Hematopoietic multipotent progenitor cell treated with erythropoietin and hydrocortisone succinate and interleukin-3 and kit ligand, for 6 days (in vitro differentiated cells): ENCODE measurements at places on chromosomes 4 and X.

DNA sequence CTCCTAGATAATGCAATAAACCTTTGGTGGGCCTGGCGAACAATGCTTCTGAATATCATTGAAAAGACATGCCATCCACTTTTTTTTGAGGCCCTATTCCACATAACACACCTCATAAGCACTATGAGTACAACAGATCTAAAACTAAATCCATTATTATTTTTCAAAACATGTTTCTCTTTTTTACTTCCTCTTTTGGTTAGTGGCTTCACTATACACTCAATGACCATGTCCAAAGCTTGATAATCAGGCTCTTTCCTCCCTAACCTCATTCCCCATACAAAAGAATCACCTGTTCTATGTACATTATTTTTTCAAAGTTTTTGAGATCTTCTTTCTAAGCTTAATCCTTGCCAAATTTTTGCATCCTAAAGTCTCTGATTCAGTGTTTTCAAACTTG lies 20.4 kb upstream of the NPY2R start:
- no peak for DNase-seq

DNA sequence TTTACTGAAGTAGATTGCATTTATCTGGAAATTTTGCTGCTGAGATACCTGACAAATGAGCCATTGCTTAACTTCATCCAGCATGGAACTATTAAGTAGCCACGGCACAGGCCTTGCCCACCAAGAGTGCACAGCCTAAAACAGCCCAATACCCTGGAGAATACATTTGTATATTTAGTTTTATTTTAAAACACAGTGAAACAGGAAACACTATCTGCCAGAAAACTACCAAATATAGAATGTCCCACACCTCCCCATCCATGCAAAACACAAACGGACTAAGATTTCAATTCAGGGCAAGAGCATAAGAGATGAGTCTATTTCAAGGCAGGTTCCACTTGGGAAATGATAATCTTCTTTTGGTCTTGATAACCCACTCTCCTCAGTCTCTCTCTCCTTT lies 57.1 kb downstream of the MAML3 start:
- DNase-seq = no peak

GRCh38 chrX:81377329-81377728 lies 175.4 kb downstream of the SH3BGRL start:
- DNase-seq = peak; percentile 55

DNA sequence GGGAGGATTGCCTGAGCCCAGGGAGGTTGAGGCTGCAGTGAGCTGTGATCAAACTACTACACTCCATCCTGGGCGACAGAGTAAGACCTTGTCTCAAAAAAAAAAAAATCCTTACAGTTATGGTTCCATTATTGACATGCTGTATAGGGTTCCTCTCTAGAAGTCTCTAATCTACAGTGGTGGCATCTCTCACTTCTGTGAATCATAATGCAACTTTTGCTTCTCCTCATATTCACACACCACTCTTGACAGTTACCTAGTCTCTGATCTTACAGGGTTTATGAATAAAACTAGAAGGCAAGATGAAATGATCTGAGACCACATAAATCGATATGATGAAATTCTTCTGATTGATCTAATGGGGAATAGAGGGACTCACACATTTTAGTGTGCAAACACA lies 40.6 kb downstream of the DOCK11 start:
- DNase-seq = no peak

- DNase-seq = no peak
Observed at GRCh38 chr4:66991521-66991920, 553.8 kb downstream of the CENPC start.

DNA sequence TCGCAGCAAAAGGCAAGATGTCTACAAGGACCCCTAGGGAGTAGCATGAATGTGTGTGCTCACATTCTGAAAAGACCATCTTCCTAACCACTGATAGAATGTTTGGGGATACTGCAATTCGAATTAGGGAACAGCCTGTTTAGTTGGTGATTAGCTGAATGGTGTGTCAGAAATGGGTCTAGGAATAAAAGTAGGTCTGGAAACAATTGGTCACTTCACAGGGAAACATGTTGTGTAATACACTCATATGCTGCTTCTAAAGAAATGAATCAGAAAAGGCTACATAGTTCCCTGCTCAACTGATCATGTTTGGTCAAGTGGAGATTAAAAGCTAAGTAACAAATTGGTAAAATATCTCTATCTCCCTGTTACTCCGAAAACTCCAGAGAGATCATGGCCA lies 2362.4 kb upstream of the TENM3 start:
- no peak for DNase-seq

DNA sequence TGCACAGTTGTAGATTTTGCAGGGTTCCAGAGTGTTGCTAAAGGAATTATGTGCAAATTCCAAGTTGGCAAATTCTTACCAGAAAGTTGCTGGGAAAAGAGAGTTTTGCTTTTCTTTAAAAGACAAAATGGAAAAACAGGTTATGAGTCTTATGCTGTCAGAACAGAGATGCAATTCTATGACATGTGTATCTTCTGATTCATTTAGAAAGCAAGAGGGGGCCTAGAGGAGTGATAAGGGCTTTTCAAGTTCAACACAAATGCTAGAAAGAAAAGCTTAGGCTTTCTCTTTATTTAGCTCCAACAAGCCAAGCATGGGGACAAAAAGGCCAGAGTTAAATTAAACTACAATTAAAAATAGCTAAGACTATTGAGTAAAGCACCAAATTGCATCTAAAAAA lies 72.4 kb upstream of the GATB start:
- no peak for DNase-seq

DNA sequence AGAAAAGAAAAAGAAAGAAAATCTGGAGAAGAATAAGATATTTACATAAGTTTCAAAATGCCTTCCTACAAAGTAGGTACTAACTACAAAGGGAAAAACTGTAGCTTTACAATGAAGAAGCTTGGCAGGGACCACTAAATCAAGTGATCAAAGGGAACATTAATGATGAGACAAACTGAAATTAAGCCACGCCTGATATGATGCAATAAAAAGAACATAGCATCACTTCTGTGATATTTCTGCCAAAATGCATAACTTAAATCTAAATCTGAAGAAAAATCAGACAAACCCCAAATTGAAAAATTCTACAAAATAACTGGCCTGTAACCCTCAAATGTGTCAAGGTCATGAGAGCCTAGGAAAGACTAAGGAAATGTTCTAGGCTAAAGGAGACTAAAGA lies 8.9 kb upstream of the DCLK2 start:
- DNase-seq = no peak

DNA sequence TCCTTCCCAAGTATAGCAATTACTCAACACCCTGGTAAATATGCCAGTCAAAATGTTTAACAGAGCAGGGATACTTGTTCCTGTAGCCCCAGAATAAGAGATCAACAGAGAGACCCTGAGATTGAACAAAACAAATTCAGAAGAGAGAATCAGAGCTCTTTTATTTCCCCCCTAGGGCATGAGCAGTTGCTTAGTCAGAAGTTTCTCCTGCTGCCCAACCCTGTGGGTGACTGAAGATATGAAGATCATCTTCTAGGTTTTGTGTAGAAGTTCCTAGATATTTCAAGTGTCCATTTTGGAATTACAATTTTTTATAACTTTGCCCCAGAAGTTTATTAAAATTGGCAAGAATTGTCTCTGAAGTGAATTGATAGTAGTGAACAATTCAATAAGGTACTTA lies 59.1 kb upstream of the RXFP1 start:
- no peak for DNase-seq

DNA sequence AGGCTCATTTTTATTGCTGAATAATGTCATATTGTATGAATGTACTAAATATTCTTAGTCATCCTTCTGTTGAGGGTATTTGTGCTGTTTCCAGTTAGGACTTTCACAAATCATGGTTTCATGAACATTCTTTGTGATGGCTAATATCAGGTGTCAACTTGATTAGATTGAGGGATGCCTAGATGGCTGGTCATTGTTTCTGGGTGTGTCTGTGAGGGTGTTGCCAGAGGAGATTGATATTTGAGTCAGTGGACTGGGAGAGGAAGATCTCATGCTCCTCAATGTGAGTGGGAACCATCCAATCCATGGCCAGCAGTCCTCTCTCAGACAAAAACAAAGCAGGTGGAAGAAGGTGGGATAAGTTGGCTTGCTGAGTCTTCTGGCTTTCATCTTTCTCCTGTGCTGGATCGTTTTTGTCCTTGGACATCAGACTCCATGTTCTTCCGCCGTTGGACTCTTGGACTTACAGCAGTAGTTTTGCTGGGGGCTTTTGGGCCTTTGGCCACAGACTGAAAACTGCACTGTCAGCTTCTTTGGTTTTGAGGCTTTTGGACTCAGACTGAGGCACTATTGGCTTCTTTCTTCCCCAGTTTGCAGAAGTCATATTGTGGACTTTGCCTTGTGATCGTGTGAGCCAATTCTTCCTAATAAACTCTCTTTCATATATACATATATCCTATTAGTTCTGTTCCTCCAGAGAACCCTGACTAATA lies 11.9 kb upstream of the HS3ST1 start:
- DNase-seq = no peak

GRCh38 chr4:90996813-90997212 lies 869.6 kb downstream of the CCSER1 start:
- DNase-seq = no peak

DNA sequence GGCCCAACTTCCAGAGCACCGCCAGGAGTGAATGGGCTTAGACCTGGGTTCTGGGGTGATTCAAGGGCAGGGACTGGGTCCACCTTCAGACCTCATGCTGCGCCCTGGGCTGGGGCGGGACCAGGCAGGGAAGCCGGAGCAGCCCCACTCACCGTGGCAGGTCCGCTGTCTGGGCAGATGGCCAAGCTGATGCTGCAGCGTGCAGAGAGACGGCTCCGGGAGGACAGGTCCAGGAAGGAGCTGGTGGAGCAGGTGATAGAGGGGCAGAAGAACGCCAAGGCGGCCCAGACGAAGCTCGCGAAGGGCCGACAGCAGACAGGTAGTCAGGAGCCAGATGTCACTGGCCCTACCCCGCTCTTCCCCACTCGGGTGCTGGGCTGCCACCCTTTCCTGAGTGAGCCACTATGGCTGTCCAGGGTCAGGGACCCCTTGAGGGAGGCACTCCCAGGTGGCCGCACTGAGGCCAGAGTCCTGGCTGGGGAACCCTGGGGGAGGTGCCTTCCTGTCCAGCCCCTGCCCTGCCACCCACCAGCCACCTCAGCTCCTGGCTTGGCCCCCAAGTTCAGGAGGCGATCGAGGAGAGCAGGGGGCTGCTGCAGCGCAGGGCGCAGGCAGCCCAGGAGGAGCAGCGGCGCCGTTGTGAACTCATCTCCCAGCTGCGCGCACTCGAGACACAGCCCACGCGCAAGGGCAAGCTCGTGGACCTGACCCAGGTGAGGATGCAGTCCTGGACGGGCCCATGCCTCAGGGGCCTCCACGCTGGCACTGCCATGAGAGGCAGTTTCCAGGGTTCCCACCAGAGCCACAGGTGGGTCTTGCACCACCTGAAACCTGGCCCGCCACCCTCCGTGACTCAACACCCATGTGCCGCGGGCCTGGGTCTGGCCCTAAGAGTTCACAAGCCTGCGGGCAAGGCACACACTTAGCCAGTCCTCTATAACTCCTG lies 10.1 kb upstream of the RNF4 start:
- DNase-seq = no peak

GRCh38 chrX:148135738-148136137 lies 154.6 kb downstream of the FMR1NB start:
- DNase-seq = no peak

GRCh38 chrX:12403474-12404082 lies 265.3 kb downstream of the FRMPD4 start:
- DNase-seq = no peak

GRCh38 chr4:82402196-82402775 lies 28.0 kb downstream of the HNRNPDL start:
- DNase-seq = no peak

- peak; percentile 53 for DNase-seq
Observed at GRCh38 chr4:81509191-81509590, 37.5 kb upstream of the RASGEF1B start.

DNA sequence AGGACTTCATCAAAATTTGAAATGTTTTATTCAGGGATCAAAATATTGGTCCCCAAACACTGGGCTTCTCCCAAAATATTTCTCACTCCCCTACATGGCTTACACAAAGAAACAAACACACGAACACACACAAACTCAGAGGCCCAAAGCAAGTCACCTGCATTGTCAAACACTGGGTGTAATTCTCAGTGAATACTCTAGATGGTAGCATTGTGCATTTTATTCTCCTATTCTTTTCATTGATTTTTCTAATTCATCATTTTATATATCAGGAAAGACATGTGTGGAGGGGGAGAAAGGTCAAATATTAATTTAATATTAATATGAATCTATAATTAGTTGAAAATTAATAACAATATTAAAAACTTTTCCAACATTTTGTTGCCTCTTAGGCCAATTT lies 72.3 kb upstream of the TNMD start:
- peak; percentile 26 for DNase-seq

GRCh38 chr4:53925050-53925605 lies 139.3 kb downstream of the CHIC2 start:
- no peak for DNase-seq

DNA sequence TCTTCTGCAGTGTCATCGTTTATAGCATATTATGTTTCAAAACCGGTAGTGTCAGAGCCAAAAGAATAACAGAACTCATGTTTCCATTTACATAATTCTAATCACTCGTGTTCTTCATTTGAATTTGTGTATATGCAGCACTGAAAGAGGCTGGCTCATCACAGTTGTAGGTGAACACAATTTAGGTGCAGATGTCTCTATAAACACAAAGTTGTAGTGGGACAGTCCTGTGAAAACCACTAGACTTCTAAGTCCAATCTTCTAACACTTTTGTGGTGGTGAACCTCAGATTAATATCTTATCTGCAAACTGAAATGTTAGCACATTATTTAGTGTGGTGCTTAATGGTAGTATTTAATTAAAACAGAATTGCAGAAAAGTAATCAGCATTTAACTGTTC lies 872.4 kb downstream of the C4orf33 start:
- peak; percentile 3 for DNase-seq

- no peak for DNase-seq
Observed at GRCh38 chrX:134725103-134725690, 66.9 kb upstream of the PLAC1 start.

DNA sequence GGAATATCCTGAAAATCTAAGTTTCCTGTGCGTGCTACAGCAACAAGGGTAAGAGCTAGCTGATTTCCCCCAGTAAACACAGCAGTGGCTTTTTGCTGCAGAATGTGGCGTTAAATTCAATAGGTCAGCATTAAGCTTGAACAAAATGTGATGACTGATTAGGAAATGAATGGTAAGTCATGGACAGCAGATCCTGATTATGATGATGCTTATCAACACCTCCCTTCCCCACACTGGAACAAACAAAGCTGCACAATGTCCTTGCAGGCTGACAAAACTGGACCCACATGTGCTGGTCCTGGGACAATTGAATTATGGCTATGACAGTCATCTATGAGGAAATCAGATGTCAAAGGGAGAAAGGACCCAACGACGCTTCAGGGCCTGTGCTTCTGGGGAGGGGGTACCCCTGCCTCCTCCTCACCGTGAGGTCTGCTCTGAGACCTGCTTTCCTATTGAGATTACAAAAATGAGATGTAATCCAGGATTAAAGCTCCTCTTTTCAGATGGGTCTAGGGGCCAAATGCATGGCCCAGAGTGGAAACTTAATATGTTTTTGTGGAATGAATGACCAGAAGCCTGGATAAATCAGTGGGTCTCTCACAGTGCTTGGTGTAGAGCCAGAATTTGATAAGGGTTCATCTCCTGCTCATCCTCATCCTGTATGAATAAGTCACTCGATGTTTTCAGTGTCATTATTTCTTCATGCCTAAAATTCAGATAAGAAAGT lies 32.0 kb upstream of the BOD1L1 start:
- DNase-seq = no peak
